ENCODE measurements at places on chromosomes 16 and 17.

GRCh38 chr17:13134076-13134475, 116.2 kb upstream of the ELAC2 start:
- DNase-seq = no peak

DNA sequence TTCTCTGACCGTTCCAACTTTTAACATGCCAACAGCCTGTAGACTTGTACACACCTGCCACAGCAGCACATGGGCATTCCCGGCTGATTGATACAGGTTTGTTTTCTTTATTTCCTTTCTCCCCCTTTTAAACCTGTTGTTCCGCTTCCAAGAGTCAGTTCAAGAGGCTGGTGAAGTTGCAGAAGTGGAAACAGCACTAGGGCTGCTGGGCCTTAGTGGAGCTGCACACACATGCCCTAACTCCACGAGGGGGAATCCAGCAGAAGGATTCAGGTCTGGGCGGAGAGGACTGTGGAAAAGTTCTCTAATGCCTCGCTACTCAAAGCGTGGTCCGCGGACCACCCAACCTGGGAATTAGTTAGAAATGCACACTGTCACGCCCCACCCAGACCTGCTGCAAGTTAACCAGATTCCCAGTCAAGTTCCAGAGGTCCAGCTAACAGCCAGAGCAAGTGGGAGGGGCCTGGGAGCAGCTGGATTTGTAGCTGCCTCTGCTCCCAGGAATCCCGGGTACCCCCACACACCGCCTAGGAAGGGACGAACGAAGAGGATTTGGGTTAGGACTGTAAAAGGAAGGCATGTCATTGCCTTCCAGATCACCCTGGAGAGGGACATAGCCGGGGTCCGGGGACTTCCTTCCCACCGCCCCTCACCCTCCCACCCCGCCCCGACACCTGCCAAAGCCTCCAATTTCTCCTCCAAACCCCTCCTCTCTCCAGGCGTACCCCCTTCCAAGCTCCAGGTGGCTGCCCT, 542 bp downstream of the SLC39A11 start:
- no peak for DNase-seq

DNA sequence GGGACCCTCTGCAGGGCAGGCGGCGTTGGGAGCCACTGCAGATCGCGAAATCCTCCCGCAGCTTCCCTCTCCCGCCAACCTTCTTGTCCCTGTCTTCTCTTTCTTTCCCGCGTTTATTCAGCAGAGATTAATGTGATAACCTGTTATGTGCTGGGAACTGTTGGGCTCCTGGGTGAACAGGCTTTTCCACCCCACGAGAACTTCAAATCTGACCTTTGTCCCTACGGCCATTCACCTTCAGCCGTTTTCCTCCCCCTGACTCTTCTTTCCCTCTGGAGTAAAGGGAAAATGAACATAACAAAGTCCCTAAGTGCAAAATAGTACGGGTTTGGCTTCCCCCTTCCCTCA, 15.2 kb upstream of the KPNA2 start:
- no peak for DNase-seq

- DNase-seq = no peak
Measured at GRCh38 chr17:55710829-55711496, 11.7 kb downstream of the TMEM100 start.

DNA sequence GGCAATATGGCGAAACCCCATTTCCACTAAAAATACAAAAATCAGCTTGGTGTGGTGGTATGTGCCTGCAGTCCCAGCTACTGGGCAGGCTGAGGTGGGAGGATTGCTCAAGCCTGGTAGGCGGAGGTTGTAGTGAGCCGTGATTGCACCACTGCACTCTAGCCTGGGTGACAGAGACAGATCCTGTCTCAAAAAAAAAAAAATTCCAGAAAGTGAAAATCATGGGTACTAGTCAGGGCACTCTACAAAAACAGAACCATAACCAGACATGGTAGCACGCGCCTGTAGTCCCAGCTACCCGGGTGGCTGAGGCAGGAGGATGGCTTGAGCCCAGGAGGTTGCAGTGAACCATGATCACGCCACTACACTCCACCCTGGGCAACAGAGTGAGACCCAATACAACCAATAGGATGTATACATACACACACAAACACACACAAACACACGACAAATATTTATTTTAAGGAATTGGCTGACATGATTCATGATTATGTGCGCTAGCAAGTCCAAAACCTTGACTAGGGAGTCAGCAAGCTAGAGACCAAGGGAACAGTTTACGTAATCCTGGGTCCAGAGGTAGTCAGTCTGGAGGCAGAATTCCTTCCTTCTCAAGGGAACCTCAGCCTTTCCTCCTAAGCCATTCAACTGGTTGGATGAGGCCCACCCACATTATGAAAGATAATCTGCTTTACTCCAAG, 11.6 kb upstream of the GP1BA start:
- DNase-seq = no peak

- DNase-seq = no peak
Measured at GRCh38 chr17:74843352-74843627, 16.4 kb downstream of the GRIN2C start.

GRCh38 chr17:77420095-77420803, 279.5 kb downstream of the SEC14L1 start:
- DNase-seq = no peak

DNA sequence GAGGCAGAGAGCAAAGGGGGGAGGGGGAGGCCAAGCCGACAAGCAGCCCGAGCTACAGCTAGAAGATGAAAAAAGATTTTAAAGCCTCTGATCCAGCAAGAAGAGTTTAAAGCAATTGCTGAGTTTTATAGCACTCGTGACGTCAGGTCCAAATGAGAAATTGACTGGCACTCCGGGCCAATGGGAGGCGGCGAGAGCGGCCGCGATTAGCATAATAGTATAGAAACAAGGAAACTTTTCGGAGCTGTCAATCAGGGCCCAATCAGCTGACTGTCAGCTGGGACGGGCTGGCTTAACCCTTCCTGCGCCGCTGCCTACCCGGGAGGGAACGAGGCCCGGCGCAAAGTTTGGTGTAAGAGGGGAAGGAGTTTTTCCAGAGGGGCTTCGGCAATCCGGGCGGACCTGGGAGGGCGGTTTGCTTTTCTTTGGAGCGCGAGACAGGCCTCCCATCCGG, at the start of gene MAF:
MAF (minus strand) TSS at position 100 of the 454 bp plus-strand sequence. CDS start 835 bp downstream, outside the sequence.
- peak; percentile 85 for DNase-seq

- no peak for DNase-seq
Measured at GRCh38 chr17:69103557-69104233, 38.0 kb downstream of the ABCA6 start.

DNA sequence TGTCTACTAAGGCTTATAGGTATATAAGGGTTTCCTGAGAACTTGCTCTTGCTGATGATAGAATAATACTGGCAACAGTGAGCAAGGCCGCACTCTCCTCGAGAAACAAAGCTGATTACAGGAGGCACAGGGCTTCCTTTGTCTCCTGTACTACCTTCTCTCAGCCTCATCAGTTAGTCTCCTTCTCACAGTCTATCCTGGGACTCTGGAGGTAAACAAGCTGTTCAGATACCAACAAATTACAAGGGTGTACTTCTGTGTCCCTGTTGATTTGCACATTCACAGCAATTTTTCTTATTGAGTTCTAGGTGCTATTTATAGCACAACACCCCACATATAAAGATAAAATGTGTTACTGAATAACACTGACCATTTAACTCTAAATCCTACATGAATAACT, 98.7 kb downstream of the TRIM37 start:
- DNase-seq = no peak

- no peak for DNase-seq
Measured at GRCh38 chr17:45895969-45896785, 1.8 kb downstream of the MAPT start.

DNA sequence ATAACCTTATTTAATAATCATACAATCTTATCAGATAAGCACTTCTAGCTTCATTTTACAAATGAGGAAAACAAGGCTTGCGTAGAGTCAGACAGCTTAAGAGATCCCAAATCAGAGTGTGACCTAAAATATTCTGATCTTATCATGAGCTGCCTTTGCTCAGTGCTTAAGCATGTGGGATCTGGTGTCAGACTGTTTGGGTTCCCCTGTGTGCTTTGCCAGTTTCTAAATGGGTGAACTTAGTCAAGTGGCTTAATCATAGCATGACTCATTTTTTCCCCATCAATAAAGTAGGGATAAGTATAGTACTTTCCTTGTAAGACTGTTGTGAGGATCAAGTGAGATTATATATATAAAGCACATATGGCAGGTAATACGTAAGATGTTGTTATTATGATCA, 612.6 kb upstream of the C16orf82 start:
- DNase-seq = no peak
